Hepatic stellate cell (primary cell): ENCODE measurements at places on chromosomes 2 and 18.

DNA sequence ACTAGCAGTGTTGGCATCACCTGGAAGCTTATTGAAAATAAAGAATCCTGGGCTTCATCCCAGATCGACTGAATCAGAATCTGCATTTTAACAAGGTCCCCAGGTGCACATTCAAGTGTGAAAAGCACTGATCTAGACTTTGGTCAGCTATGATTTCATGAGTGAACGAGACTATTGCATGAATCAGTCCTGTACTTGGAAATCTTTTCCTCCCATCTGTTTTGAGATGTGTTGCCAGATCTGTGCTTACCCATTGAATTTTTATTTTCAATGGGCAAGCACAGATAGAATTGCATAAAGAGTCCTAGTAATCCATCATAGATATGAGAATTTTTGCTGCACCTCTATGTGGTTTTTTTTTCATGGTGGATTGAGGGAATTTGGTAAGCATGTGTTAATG is 64.0 kb downstream of the PMS1 start:
- no peak for DNase-seq

DNA sequence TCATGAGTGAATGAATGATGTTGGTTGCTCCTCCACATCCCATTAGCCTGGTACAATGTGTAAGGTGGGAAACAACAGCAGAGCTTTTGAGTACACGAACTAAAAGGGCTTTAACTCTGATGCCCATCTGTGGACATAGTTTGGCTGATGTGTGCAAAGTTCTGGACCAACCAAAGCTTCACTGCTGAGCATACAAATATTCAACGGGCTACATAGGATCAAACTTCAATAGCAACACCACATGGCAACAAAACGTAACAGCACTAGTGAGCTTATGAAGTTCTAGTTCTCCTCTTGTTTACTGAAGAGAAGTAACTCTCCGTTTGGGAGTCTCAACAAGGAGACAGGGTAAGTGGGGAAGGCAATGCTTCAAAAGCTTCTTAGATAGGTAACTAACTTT is 20.4 kb downstream of the STAM2 start:
- DNase-seq: no peak

- DNase-seq: no peak
Measured at GRCh38 chr2:122831649-122832048, 1076.2 kb downstream of the TSN start.

- no peak for DNase-seq
Measured at GRCh38 chr2:193523662-193524061, 1328.9 kb upstream of the TMEFF2 start.

DNA sequence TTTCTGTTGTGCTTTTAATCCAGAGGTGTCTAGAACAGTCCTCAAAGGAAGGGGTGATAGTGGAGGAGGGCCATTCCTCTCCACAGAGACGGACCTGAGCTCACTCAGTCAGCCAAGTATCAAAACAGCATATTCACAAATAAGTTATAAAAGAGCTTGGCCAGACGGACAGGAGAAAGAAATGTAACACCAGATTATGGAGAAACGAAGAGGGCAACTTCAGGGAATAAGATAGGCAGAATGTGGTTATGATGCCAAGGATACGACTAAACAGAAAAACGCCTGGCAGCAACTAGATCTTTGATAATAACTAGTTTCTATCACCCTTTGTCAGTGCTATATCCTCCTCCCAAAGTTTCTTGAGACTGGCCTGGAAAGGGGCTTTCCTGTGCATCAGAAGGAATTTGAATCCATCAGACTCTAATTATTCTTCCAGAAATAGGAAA is 42.5 kb downstream of the MAP4K3 start:
- no peak for DNase-seq

DNA sequence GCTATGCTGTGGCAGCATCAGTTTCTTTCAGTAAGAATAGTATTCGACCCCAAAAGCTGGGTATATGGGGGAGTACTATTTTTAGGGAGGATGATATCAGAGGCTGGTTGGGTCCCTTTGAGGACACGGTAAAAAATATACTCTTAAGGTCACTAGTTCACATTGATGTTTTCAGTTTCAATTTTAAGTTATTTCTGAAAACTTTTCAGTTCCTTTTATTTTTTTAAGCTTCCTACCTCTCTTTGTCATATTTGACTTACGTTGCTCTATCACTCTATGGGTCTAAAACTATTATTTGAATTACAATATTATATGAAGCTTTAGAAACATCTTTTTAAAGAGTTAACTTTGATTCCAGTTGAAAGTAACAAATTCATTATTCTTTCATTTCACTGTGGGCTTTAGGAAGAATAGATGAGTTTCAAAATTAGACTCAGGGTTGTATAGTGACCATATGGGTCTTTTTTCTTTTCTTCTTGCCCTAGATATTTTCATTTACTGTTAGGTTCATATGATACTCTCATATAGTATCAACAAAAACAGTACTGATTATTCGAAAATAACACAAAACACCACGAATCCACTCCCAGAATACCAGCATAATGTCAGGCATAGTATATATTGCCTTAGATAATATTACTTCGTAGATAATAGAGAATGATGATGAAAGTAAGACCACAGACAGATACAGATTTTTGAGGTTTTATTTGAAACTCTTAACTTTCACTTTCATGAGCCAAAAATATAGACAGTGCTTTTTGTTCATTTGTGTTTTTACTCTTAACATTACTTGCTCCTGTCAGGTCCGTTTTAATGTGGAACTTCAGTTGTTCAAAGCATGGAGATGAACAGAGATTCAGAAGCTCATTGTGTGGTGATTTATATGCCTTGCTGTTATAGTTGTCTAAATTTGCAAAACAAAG is 9.8 kb downstream of the RMDN2 start:
- no peak for DNase-seq

DNA sequence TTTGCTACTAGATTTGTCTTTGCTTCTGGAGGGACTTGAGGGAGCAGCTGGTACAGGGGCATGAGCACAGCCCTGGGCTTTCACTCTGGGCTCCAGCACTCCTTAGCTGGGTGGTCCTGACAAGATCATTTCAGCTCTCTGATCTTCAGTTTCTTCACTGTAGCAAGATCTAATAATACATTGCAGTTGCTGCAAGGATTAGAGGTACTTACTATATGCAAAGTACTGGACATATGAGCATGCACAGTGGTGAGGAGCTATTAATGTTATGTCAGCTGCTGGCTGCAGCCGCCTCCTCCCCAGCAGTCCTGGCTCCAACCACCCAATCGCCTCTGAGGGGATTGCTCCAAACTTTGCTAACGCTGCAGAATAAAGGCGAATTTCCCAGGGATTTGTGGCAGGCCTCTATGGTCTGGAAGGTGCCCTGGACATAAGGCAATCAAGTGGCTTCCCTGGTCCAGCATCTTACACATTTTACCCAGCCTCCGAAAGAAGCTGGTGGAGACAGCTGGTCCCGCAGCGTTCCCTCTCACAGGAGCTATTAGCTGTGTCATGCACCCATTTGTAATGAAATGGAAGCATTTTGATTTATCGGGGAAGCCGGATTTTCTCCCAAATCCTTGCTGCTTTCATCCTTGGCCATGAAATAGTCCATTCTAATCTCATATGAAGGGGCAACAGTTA is 96.7 kb downstream of the RHOB start:
- DNase-seq: no peak

GRCh38 chr2:147026664-147027295 is 818.0 kb upstream of the ACVR2A start:
- DNase-seq: peak; percentile 4

- DNase-seq: no peak
Measured at GRCh38 chr2:142234741-142235140, 103.9 kb upstream of the LRP1B start.

DNA sequence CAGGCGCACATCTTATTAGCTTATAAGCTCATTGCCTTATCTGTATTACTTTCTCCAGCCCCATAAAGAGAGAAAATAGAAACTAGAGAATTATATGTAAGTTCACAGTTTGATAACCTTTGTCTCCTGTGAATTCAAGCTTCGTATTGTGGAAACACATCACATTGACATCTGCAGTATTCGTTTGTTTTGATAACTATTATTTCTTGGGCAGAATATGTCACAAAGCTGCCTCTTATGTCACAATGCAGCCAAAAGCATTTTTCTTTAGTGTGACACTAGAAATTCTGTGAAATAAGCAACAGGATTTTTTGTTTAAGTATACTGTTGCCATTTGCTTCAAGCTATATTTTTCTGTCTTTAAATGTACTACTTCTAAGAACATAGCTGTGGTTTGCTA is 221.5 kb downstream of the DOK6 start:
- no peak for DNase-seq

- DNase-seq: no peak
Measured at GRCh38 chr18:42743373-42744138, 371.9 kb downstream of the RIT2 start.

- DNase-seq: no peak
Measured at GRCh38 chr2:100119235-100119634, 23.2 kb downstream of the AFF3 start.

DNA sequence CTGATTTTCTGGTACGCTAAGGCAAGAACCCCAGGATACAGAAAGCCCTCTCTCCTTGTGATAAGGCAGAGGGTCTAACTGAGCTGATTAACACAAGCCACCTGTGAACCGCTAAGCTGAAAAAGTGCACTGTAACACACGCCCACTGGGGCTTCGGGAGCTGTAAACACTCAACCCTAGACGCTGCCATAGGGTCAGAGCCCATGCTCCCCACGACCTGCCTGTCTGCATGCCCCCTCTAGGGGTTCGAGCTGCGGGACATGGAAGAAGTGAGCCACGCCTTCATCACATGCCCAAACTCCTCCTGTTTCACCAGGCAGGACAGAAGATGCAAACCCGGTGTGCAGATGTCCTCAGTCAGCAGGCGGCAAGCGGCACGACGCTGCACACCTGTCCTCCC is 173.9 kb upstream of the RAB12 start:
- no peak for DNase-seq

DNA sequence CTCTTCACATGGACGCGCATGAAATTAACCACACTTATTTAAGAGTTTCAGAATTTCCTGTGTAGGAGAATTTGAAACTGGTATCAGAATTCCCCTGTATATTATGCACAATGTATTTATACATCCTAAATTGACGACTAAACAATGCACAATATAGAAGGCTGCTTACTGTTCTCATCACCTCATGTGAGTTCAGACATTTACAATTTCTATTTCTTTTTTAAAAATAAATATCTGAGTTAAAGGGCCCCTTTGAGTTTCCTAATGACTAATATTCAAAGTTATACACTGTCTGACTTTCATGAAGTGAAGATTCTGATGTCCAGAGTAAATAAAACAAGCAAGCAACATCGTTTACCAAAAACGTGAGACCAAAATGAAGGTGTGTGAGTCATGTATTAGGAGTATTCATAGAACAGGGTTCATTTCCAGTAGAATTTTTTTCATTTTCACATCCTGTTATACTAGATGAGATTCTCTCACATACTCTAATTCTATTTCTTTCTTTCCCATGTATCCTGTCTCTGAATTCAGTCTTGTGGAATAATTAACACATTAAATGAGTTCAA is 406.2 kb downstream of the NUP35 start:
- no peak for DNase-seq

DNA sequence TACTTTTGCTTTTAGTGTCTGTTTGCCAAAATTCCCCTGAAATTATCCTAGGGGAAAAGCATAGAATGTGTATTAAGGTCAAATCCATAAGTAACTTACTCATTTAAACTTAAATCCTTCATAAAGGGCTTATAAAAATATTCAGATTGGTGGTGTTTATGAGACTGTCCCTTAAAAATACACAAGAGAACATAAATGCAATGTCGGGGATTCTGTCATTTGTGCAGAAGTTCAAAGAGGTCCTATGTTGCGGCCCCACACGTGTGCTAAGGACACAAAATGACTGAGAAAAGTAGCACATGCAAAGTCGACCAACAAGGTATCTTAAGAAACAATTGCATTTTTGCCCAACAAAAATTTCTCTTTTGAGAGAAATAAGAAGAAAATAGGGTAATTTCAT is 225.1 kb downstream of the PIEZO2 start:
- no peak for DNase-seq

DNA sequence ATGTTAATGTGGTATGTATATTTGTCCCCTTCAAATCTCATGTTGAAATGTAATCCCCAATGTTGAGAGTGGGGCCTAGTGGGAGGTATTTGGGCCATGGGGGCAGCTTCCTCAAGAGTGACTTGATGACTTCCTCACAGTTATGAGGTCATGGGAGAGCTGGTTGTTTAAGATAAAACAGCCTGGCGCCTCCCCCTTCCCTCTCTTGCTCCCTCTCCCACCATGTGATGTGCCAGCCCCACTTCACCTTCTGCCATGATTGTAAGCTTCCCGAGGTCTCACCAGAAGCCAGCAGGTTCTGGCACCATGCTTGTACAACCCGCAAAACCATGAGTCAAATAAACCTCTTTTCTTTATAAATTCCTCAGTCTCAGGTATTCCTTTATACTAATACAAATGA is 258.3 kb upstream of the POU3F3 start:
- DNase-seq: no peak

GRCh38 chr2:238820916-238821315 is 27.0 kb upstream of the TWIST2 start:
- DNase-seq: no peak

DNA sequence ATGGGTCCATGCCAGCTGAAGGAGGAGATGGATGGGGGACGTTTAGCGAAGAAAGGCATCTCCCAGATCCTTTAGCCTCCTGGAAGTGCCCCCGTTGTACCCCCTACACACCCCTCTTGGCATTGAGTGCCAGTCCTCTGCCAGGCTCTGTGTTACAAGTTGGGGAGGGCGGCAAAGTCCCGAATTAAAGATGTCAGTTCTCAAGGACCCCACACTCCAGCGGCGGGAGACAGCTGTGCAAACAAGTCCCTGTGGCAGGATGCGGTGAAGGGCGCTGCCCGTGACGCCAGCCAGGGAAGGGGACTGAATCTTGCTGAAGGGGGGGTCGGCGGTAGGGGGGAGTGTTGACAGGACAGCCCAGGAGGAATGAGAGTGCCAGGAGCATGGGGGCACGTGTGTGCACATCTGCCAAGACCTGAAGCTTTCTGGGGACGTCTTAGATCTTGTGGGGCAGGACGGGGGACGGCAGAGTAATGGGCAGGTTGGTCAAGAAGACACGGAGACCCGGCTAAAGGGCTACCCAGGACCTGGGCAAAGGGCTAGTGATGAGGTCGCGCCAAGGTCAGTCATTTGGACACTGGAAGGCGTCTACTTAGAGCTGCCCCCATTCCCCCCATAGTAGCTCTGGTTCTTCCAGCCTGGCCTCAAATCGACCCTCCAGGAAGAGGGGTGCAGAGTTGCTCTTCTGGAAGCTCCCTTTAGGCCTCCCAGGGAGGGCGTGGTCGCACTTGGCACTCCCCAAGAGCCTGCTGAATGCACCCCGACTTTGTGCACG is 2.8 kb upstream of the CTDSP1 start:
- peak; percentile 75 for DNase-seq

- DNase-seq: no peak
Measured at GRCh38 chr2:127996160-127996559, 31.7 kb downstream of the SAP130 start.

DNA sequence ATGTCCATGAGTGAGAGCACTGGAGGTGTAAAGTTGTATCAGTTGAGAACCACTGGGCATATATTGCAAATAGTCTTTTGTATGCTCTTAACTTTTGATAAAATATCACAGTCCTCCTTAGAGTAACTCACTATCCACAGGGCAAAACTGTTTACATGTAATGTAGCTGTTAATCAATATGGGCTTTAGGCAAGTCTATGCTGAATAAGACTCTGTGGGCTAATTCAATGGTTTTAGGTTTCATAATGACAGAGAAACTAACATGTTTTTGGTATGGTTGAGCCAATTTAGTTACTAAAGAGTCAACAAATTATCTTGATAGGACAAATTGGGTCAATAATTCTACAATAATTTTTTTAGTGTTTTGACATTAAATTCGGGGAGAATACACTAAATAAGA is 1134.9 kb upstream of the FAM98A start:
- DNase-seq: no peak
